ENCODE measurements at places on chromosomes 2 and 18. TPM values are rescaled to one million over a fixed set of nuclear protein-coding genes. Genes with fewer than 3 reads are reported as not detected.

Gene MAPRE3
- polyA plus RNA-seq = 20.2 TPM

Gene FASTKD2
- polyA plus RNA-seq = 15.1 TPM

Gene EVA1A
- polyA plus RNA-seq = 93.0 TPM

Gene POMC
- not detected for polyA plus RNA-seq

Gene MEMO1
- polyA plus RNA-seq = 66.7 TPM

Gene MC5R
- polyA plus RNA-seq = not detected

Gene FBXO36
- polyA plus RNA-seq = 5.7 TPM

Gene CYS1
- polyA plus RNA-seq = 1.2 TPM

Gene RIT2
- polyA plus RNA-seq = 0.06 TPM

All from SK-N-SH (cell line).